ENCODE measurements at places on chromosomes 2 and 18.

- no peak for DNase-seq
Observed at GRCh38 chr18:42586601-42587000, 528.9 kb downstream of the RIT2 start.

DNA sequence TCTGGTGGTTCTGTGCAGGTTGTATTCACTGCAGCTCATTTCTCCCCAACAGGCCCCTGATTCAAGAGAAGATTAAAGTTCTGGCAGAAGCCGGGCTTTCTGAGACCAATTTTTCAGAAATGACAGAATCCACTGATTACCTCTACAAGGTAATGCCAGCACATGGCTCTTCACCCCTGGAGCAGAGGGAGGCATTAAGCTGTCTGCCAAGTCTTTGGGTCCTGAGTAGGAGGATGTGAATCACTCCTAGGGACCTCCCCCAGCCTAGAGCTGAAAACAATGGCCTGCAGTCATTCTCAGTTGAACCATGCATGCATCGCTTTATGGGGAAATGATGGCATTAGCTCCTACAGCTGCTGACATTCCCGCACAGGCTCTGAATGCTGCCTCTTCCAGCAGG is 20.5 kb upstream of the RPL37A start:
- no peak for DNase-seq

GRCh38 chr2:159298967-159299366 is 12.5 kb upstream of the WDSUB1 start:
- DNase-seq: no peak

- no peak for DNase-seq
Observed at GRCh38 chr18:6591491-6591890, 138.0 kb upstream of the ARHGAP28 start.

DNA sequence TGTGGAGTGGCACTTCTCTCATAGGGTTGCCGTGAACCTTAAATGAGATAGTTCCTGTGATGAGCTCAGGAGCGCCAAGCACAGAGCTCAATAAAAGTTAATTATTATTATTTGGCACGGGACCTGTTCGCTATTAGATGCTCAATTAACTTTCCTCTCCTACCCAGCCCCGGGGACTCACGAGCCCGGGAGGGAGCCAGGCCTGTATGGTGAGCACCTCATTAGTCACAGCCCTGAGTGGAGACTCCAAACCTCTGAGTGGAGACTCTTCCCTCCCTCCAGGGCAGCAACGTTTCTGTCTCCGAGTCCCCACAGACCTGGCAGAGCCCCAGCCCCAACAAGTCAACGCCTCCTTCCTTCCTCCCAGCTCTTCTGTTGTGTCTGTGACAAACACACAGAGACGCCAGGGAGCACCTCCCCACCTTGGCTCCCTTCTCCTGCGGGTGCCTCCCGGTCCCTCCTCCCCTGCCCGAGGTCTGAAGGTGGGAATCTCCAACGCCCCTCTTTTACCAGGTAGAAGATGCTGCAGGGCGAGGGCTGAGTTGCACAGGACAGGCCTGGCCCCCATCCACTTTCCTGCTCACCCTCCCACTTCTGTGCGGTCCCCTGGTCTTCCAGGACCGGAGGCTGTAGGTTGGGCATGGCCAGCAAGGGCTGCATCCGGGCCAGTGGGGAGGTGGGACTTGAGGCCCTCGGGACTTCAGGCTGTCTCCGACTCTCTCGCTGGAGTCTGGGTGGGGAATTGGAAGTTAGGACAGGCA is 52.7 kb upstream of the ODC1 start:
- DNase-seq: no peak

DNA sequence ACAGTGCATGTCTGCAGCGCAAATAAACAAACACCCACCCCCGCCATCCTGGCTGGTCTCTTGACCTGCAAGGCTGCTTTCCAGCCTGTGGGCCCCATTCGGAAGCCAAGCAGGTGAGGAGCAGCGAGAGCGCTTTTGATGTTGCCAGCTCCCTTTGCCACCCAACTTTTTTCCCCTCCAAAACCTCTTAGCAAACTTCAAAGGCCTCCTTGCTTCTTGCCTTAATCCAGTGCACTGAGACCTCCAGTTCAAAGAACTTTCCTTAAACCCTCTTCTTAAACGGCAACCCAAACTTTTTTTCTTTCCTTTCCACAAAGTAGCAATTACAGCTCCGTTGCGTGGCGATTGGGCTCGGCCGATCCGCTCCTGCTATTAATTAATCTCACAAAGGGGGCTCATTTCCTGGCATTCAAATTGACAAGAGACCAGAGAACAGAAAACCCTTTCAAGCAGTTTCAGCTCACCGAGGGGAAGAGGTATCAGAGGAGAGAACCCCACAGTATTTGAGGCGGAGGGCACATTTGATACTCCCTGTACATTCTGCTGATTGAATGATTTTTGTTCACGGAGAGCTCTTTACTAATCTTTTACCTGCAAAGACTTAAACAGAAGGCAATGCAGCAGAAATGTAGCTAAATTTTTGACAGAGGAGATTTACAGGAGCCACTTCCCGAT is 531.4 kb downstream of the TMEM182 start:
- no peak for DNase-seq

DNA sequence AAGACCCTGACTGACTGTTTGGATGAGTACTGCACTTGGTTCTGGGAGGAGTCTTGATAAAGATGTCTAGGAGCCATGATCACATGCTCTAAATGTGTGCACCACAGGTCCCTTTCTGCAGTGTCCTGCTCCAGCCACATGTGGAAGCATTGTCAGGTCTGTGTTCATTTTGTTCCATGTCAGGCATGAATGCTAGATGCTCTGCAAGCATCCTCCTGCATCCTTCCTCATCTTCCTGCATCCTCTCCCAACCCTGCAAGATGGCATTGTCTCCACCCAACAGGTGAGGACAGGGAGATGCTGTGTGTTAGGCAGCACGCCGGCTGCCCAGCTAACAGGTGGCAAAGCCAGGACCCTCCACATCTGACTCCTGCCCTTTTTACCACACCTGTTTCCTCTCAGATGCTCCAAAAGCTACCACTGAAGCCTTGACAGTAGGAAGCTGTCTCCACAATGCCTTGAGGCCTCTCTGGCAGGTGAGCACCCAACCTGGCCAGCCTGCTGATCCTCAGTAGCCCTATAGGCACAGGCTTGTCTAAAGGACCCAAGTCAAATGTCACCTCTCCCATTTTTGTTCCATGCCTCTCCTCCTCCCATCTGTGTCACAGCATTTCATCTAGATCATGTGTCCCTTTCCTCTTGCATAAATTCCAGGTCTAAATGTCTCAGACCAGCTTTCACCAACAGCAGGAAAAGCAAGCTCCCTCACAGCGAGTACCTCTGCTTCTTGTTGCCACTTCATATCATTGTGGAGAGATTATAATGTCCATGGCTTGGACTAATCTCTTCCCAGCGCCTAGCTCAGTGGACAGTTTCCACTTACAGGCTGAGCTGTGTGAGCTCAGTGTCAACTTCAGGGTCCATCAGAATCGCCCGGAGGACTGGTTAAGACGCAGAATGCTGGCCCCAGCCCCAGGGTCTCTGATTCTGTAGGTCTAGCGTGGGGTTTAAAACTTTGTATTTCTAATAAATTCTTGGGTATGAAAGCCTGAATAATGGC is 55.0 kb downstream of the TMEM163 start:
- DNase-seq: no peak

- no peak for DNase-seq
Observed at GRCh38 chr2:196971574-196972279, 45.2 kb upstream of the PGAP1 start.

DNA sequence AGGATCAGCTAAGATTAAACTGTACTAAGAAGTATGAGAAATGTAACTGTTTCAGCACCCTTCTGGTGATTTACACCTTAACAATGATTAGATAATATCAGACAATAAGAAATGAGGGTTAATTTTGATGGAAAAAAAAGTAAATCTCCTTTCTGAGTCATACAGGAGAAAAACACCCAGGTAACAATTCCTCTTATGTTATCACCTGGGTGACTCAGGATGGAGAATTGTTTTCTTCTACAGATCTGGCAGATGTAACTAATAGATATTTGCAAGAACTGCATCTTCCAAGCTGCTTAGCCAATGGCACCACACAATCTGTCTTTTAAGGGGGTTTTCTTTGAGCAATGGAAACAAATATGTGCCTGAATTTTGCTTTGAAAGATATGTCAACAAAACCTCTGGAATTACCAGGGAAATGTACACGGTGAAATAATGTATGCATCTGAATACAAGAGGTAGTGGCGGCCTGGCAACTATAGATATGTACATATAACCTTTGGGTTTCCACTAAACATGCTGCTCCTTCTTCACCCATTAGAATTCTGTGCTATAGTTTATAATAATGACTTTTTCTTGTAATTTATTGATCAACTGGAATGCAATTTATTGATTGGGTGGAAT is 407.9 kb downstream of the CPS1 start:
- no peak for DNase-seq

GRCh38 chr2:72238311-72238710 is 90.6 kb upstream of the CYP26B1 start:
- DNase-seq: no peak

DNA sequence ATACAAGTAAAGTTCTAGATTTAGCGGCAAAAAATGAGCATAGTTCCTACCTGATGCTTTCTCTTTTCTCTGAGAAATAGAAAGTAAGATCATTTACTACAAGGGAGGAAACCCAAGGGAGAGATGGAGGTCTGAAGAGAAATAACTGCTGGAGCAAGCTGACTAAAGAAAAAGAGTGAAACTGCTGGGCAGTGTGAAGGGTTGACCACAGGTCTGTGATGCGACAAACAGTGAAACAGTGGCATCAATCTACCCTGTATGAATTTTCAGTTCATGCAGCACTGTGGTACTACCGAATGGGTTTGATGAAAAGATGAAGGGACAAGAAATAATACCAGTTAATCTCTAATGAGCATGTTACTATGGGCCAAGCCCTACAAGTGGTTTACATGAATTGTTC is 52.2 kb downstream of the CUL3 start:
- DNase-seq: no peak

- DNase-seq: no peak
Observed at GRCh38 chr2:142048581-142048980, 82.2 kb downstream of the LRP1B start.

DNA sequence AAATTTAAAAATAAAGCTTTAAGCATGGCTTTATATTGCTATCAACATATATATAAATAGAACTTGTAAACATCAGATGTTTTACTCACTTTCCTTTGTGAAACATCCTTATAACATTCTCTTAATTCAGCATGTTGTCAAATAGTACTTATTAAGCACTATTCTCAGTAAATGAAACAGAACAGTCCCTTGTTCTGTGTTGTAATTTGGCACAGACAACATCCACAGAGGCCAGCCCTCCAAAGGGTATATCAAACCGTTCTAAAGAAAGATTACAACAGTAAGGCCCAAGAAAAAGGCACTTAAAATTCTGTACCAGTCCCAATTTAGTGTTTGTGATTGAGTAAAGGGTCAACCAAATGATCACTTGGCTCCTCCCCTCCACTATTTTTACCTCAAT is 46.0 kb downstream of the GAREM1 start:
- no peak for DNase-seq

- DNase-seq: no peak
Observed at GRCh38 chr18:33871363-33872025, 293.5 kb downstream of the ASXL3 start.

GRCh38 chr18:8844721-8845148 is 139.4 kb downstream of the MTCL1 start:
- no peak for DNase-seq

Measured in A549 (cell line).